ENCODE measurements at places on chromosomes 12 and 14.
A peak's percentile ranks its signal among the peaks of the same experiment; 100 is the strongest.

GRCh38 chr12:16324772-16325171 is 22.7 kb upstream of the MGST1 start:
- DNase-seq, result no peak

- DNase-seq, result no peak
These were observed 99.2 kb downstream of the PRICKLE1 start for GRCh38 chr12:42490261-42490842.

DNA sequence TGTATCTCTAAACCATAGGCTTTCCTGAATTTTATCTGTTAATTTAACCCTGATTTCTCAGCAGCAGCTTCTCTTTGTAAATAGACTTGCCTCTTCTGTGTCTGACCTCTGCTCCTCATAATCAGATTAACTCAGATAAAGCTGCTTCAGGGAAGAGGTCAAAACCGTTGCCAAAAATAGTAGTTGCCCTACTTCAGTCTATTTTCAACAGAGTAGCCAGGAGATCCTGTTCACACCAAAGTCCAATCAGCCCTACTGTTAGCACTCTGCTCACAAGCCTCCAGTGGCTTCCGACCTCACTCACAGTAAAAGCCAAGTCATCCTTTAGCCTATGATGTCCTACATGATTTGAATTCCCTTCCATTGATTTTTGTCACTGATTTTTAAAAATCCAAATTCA is 258.4 kb downstream of the PPFIA2 start:
- DNase-seq, result no peak

DNA sequence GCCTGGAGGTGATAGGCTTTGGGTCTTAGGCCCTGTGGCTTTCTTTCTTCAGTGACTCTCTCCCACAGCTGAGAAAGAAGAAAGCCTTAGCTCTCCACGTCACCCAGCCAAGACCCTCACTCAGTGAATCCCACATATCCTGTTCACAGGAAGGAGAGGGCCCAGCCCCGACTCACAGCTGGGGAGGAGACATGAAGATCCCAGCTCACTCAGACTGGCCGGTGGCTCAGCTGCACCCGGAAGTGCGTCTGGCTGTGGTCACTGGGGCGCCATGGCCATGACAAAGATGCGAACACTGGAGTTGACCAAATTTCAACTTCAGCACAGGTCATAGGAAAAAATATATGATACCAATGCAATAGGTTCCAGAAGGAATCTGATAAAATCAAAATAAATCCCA is 14.2 kb downstream of the DLK1 start:
- no peak for DNase-seq

- DNase-seq, result no peak
These were observed 23.9 kb downstream of the PALS1 start for GRCh38 chr14:67265131-67265530.

GRCh38 chr14:24178399-24179178 is 6.7 kb downstream of the REC8 start:
- no peak for DNase-seq

DNA sequence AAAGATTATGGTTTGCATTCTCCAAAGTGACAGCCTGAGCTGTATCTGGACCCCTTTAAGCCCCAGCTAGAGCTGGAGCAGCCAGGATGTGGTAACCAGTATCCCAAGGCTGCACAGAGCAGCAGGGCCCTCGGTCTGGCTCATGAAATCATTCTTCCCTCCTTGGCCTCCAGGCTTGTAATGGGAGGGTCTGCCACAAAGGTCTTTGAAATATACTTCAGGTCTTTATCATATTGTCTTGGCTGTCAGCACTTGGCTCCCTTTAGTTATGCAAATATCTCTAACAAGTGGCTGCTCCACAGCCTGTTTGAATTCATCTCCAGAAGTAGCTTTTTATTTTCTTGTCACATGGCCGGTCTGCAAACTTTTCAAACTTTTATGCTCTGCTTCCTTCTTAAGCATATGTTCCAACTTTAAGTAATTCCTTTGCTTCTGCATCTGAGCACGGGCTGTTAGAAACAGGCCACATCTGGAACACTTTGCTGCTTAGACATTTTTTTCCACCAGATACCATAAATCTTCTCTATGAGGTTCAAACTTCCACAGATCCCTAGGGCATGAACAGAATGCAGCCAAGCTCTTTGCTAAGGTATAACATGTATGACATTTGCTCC is 663.4 kb upstream of the MIS18BP1 start:
- DNase-seq, result no peak

GRCh38 chr14:20387576-20387975 is 25.7 kb downstream of the TEP1 start:
- no peak for DNase-seq

DNA sequence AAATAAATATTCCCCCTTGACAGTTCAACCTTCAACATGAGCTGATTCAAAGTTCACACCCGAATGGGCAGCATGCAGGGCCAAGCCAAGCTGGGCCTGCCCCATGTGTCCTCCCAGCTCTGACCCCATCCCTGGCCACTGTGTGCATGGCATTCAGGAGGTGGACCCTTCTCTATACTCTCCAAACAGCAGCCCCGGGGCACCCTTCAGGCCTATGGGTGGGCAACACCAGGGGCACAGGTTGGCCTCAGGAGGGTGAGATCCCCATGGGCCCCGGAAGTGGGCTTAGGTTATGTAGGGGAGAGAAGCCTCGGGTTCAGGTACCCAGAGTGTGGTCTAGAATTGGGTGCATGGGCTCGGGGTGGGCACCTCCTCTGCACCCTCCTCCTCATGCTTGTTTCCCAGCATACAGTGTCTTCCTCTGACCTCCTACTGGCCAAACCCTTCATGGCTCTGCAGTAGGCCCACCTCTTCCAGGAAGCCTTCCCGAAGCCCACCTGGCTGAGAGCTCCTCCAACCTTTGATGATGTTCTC is 31.5 kb upstream of the BCL7A start:
- DNase-seq, result no peak

DNA sequence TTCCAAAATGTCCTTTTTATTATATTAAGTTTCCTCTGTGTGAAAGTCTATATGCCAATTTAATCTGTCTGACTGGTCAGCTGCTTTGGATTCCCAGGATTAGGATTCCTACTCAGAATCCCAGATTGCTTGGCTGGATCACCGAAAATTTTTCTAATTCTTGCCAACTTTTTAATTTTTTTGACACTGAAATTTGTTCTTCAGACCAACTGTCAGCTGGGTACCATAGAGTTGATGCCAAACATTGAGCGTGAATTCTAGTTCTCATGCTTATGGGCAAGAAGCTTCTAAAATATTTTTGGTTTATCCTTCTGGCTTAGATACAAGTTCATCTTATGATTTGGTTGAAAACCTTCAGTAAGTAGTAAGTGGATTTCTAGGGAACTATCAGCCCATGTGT is 1611.4 kb upstream of the FLRT2 start:
- no peak for DNase-seq

- DNase-seq, result no peak
These were observed 114.0 kb upstream of the TMPO start for GRCh38 chr12:98401427-98401826.

- DNase-seq, result no peak
These were observed 61.8 kb upstream of the PTPRQ start for GRCh38 chr12:80382254-80382653.

GRCh38 chr12:92362785-92363184 is 217.1 kb upstream of the BTG1 start:
- DNase-seq, result no peak

DNA sequence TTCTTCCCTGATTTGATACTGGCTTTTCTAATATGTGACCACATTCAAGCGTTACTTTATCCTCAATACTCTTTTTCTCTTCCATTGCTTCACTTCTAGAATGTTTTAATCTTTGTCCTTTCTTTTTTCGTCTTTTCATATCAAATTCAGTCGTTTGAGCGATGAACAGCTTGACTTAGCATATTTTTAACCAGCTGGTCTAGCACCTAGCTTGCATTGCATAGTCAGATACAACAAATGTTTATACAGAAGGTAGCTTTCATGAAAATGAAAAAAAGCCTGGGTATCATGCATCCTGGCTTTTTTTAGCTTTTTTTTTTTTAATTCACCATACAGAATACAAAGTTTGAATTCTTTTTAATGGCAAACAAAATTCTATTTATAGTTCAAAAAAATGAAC is 1.2 kb downstream of the SOX5 start:
- DNase-seq, result no peak

DNA sequence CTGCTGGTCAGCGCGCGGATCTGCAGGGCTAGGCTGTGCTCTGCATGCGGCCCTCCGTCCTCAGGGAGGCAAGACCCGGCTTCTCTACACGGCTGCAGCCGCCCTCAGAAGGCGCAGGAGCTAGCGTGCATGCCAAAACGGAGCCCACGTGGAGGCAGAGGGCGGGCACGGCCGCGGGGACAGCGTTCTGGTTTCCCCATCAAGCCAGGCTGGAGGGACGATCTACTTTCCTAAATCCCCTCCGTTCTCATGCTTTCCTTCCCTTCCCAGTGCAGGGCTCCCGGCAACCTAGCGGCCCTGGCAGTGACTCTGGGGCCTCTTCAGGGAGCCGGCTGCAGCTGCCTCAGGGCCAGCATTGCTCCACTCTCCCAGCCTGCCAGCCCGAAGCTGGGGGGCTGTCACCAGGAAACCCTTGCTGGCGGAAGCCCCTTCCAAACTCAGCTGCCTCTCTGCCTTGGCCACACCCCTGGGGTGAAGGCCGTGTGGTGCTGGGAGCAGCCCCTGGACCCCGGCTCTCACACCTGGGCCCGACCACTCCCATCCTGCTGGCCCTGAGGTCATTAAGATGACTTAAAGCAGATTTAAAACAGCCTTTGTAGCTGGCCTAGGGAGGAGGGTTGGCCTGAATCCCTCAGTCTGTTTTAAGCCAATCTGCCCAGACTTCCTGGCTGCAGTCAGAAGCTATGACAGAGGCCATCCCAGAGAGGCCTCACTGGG is 9.2 kb upstream of the GOLGA3 start:
- no peak for DNase-seq

DNA sequence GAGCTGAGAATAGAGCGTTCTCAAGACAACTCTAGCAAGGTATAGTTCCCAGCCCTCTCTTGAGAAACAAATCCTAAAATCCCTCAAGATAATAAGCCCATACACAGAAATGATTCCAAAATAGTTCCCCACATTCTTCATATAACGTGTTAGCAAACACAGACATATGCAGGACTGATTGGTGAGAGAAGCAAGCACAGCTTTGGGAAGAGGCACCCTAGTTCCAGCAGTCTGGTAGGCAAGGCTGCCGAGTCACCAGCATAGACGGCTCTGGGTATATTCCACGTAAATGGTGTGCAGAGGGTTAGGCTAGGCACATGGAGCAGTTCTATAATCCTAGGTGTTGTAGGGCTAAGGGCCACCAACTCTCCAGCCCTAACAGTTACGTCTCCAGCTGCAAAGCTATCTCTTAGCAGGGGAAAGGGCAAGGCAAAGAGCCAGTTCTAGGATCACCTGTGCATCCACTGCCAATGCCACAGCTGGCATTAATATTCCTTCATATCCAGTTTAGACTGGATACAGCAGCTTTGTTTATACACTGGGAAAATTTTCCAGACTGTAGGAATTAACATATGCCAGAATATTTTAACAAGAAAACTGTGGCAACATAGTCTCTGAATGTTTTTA is 52.9 kb downstream of the SH2B3 start:
- no peak for DNase-seq

- DNase-seq, result no peak
These were observed 6.6 kb downstream of the BEGAIN start for GRCh38 chr14:100580316-100581227.

DNA sequence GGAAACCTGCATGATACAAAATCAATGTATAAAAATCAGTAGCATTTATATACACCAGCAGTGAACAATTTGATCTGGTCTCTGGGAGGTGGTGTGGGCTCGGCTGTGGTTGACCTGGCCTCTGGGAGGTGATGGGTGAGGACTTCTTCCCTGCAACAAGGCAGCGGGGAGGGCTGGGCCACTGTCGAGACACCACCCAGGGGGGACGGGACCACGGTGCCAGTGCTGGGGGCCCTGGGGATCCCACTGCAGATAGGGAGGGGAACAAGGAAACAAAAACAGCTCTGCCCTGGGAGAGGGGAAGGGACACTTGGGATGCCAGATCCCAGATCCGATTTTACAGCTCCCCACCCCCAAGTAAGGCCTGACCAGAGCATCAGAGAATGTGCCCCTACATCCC is 189.6 kb upstream of the SFSWAP start:
- DNase-seq, result no peak

DNA sequence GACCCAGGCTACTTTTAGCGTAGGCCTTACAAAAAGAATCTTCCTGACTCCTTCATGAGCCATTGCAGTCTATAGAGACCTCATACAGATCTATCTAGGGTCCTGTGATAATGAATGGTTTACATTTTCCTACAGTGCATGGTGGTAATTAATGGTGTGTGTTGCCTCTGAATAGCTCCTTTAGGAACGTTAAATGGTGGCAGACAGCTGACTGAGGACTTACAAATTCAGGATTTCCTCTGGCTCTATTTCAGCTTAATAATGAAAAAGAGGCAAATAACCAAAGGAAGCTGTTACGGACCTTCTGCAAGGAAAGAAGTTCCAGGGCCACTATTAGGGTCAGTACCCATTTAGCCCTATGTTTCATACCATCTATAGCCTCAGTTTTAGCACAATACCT is 5.1 kb downstream of the IKBIP start:
- DNase-seq, result no peak

- DNase-seq, result no peak
These were observed 41.4 kb downstream of the NOC4L start for GRCh38 chr12:132185705-132186104.

DNA sequence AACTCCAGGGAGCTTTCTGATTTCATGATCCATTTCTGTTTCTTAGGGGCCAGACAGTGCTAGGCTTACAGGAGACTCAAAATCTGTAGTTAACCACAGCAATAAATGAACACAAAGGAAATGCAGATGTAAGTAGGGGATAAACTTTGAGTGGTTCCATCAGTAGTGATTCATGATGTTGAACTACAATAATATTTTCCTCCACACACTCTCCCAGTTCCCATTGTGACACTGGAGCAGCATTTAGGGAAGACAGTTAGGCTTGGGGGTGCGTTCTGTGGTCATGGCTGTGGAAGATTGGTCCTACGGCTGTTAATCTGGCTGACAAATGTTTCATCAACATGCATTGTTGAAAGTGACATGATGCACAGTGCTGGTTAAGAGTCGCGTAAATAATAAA is 66.9 kb downstream of the HMGA2 start:
- DNase-seq, result no peak

- DNase-seq, result no peak
These were observed 102.1 kb downstream of the DENND5B start for GRCh38 chr12:31488737-31489338.

DNA sequence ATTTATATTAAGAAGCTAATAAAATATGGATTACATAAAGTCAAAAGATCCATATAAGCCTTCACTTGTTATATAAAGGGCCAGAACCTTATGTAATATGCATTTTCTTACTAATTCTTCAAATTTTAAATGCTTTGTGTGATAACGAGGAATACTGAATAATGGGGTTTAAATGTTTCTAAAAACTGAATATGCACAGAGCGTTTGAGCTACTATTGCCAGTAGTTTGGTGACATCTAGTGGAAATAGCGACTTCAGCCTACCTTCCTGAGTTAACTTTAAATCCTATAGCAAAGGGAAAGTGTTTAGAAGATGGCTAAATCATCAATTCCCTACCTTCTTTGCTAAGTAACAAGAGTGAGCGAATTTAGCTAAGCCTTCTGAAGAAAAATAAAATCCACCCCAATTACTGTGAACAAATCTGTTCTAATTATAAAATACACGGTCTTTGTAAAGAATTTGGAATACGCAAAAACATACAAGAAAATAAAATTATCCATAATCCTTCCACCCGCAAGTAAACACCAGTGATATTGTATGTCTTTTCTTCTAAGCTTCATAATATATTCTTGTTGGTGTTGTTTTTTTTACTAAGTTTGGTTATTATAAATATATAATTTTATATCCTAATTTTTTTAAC is 115.5 kb upstream of the G2E3 start:
- DNase-seq, result peak; percentile 69
